WTC11 (cell line): ENCODE measurements at places on chromosomes 11 and 22. TPM values are rescaled to one million over a fixed set of nuclear protein-coding genes. Genes with fewer than 3 reads are reported as not detected.
A peak's percentile ranks its signal among the peaks of the same experiment; 100 is the strongest.

Gene LRRC55
- 0.46 to 0.79 TPM (median 0.71 TPM) in 3 replicates for total RNA-seq

DNA sequence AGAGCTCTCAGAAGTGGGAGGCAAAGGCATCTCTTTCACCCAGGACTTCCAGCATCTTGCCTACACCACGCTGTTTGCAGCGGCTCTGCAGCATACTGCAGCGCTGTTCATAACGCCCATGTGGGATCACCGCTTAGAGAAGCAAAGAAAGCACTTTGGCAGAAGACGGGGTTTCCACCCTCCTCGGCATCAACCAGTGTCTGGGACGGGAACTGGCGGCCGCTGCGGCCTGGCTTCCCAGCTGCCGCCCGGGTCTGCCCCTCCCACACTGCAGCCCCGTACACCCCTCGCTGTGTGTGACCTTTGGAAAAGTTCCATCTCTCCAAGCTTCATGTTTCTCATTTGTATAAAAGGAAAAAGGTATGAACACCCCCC is 545 bp upstream of the TIRAP start:
- DNase-seq: peak; percentile 57

- peak; percentile 52 for DNase-seq
Measured at GRCh38 chr11:36376009-36376887, 80.2 kb downstream of the PRR5L start.

- no peak for DNase-seq
Measured at GRCh38 chr11:117936973-117937372, 7.8 kb upstream of the TMPRSS13 start.

DNA sequence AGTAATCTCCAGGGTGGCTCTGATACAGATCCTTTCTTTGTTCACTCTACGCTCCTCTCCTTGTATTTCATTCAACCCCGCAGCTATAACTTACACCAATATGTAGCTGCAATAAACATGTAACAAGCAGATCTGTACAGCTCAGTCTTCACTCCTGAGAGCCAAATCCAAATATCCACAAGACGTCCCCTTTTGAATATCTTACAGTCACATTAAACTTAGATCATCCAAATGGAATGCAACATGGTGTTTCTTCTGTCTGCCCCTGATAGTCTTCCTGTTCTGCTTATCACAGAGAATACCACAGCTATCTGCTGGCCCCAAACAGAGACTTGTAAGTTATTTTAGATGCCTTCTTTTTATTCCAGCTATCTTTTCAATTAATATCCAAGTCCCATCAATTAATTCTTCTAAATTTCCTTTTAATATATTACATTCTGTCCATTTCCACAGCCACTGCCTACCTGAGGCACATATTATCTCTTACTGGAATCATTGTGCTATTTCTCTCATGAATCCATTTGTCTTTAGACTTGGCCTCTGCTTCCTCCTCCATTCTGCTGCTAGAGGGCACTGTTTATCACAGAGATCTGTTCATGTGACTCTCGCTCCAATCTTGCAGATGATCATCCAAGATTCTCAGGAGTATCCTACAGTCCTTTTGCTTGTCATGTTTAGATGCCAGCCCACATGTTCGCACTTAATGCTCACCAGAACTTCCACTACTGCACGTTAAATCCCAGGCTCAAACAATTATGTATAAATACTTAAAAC is 908.6 kb downstream of the NTM start:
- DNase-seq: no peak

DNA sequence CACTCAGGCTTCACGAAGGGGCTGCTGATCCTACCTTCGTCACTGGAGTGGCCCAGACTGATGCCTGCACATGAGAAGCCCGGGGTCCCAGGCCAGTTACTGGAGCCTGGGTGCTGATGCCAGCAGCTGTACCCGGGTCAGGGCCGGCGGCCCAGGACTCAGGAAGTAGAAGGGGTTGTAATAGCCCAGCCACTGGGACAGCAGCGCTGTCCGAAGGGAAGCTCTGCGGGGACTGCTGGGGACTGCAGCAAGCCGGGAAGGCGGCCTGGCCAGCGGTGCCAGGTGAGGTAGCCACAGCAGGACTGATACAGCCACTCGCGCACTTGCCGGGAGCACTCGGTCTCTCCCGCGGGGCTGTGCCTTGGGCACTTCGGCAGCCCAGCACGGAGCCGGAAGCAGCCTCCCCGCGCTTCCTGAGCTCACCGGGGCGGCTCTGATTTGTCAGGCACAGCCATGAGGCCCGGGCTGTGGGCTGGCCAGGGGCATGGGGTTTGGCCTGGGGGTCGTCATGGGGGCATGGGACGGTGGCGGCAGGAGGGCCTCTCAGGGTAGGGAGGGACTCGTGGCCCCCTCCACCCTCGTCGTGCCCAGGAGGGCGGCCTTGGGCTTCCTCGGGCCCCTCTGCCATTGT is 13.9 kb upstream of the OR8K1 start:
- peak; percentile 11 for DNase-seq

DNA sequence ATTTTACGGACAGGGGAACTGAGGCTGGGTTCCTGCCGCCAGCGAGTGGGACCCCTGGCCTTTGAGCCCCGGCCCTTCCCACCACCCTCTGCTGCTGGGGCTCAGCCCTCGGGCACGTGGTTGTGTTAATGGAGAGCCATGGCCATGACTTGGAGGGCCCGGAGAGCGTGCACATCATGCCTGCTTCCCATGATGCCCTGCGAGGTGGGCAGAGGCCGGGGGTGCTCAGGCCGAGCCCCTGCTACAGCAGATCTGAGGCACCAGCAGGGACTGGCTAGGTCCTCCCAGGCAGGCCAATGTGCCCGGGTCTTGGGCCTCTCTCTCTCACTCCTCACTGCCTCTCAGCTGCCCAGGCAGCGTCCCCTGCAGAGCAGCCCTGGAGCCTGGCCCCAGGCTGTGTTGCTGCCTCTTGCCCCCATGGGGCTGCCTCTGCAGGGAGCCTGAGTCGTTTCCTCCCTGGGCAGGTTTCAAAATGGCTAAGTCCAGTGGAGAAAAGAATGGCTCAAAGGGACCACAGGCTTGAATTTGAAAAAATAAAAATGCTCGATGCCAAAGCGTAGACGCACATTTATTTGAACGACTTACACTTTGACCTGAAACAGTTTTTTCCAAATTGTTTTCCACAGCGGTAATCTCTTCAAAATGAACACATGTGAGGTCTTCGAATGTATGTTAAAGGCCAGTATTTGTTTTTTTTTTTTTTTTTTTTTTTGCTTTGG is 72.6 kb upstream of the CLDN5 start:
- DNase-seq: no peak

DNA sequence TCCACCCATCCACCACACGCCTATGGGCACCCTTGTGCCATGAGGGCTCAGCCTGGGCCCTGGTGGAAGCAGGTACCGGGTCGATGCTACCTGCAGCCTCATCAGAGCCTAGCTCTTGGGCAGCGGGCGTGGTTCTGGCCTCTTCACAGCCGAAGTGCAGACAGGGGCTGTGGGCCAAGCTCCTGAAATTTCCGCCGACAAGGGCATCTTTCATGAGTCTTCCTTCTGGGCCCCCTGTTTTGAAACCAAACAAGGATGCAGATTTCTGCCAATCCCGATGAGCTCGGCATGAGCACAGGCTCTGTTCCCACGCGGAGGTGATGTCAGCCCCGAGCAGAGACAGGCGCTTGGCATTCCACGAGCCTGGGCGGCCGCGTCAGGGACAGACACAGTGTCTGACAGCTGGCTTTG is 22.6 kb upstream of the MGAT3 start:
- DNase-seq: no peak

DNA sequence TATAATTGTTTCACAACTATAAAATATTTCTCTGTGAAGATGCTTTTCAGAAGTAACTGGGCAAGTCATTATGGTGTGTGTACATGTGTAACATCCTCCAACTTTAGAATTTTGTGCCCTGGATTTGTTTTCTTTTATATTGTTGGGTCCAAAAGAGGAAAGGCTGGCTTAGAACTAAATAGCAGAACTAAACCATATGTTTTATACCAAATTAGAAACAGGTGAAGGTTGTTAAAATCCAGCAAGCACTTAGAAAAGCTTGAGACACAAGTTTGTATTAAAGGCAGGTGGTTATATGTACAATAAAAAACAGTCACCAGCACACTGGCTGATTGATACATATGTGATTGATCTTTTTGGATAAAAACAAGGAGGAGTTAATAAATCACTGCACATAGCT is 158.5 kb downstream of the WNT11 start:
- DNase-seq: no peak
